Activated CD4-positive, alpha-beta memory T cell treated with anti-CD3 and anti-CD28 coated beads for 36 hours (primary cell): ENCODE measurements at places on chromosomes 12 and 14.

DNA sequence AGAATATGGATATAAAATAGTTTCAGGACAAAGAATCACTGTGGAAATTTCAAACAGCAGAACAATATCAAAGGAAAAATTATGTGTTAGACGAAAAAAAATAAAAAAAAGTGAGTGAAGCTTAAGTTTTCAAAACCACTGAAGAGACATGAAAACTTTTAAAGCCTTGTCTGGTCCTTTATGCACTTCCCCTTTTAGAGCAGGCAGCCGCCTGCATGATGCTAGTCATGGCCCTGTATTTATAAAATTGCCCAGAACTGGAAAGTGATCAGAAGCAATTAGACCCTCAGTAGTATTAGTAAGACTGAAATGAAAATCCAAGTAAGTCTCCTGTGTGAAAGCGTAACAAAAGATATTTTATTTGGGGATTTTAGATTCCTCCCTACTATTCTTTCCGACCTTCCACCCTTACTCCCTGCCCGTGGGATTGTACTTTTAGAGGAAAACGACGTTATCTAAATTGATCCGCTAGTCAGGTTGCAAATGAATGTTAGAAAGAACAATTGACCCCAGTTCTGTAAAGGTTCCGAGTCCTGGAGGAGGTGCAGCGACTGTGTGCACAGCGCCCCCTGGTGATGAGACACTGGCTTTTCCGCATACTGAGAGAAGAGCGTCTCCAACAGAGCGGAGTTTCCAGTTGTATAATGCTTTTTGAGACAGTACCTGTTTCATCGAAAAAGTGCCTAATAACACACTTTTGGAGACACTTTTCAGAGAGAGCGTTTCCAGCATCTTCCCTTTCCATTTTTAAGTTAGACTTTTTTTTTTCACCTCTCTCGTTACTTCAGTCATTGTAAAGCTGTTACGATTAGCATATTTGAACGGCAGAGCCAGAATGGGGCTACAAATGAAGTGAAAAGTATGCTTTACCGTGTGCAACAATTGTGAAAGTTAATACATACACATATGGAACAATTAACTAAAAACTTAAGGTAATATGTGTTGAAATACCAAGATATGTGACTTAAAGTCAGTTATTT, 12.4 kb downstream of the MGST1 start:
- peak; percentile 28 for DNase-seq

DNA sequence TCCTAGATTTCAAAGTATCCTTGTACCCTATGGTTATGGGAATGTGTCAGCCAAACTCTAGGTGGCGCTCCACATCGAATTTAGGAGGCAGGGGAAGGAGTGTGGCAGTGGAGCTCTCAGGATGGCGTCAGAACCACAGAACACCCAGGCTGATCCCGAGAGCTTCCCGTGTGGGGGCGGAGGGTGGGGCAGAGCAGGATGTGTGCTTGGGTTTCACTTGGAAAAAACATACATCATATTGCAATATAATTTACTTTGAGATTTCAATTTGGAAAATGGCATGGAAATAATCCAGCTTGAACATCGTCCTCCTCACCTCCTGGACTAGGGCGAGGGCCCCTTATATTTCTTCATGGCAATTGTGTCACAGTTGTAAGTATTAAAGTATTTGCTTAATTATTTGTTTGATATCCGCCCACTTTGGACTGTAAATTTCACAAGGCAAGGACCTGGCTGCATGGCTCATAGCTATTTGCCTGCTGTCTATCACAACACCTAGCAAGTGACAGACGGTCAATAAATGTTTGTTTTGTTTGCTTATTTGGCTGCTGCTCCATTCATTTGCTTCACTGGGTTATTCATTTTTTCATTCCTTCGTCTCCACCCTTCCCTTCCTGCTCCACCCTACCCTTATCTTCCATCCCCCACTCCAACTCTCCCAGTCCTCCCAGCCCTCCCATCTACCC, 221.5 kb upstream of the HMGA2 start:
- peak; percentile 56 for DNase-seq

DNA sequence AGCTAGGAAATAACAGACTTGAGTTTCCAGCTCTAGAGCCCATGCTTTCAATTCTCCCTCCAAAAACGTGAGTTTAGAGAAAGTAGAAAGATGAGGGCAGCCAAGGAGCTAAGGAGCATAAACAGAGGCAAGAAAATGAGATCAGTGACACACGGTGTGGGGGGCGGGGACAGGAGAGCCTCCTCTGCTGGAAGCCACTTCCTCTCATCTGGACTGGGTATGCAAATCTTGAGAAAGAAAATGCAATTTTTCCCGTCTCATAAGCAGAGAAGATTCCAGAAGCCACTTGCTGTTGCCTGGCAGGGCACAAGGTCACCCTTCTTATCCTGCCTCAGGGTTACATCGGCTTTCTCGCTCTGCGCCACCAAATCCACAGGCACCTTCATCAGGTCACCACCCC, 6.0 kb downstream of the OR10P1 start:
- DNase-seq, result peak; percentile 59

DNA sequence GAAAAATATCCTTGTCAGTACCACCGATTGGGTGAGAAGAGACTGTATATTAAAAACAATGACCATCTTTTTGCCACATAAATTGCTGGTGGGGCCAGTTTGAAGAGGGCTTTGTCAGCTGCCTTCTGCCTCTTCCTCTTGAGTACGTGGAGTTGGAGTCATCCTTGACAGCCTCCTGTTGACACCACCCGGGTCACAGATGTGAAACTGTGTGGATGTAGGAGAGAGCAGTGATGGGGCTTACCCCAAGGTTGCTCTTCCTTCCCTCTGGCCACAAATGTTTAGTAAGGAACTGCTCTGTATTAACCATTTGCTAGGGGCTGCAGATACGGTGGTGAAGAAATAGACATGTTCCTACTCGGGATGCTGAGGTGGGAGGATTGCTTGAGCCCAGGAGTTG, 12.2 kb downstream of the PTPN11 start:
- peak; percentile 58 for DNase-seq

DNA sequence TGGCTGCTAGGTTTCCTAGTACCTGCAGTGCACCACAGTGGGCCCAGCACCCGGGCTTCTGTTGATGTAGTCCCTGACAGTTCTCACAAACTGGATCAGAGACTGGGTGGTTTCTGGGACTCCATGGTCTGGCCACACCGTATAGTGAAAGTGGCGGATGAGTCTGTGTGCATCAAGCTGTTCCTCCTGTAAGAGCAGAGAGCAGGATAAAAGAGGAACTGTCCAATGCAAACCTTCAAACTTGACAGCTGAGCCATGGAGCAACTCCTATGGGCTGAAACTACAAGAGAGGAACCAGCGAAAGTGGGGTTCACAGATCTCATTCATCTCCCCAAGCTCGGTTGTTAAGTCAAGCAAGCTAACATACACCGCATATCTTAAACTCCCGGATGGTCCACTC, 102.8 kb downstream of the PTPRB start:
- DNase-seq, result no peak

- DNase-seq, result peak; percentile 32
Measured at GRCh38 chr12:6200256-6201212, at the start of gene CD9. Gene CD9, plus strand, starts transcription at chr12:6200400. Its CDS starts 100 bp downstream, at chr12:6200500.

DNA sequence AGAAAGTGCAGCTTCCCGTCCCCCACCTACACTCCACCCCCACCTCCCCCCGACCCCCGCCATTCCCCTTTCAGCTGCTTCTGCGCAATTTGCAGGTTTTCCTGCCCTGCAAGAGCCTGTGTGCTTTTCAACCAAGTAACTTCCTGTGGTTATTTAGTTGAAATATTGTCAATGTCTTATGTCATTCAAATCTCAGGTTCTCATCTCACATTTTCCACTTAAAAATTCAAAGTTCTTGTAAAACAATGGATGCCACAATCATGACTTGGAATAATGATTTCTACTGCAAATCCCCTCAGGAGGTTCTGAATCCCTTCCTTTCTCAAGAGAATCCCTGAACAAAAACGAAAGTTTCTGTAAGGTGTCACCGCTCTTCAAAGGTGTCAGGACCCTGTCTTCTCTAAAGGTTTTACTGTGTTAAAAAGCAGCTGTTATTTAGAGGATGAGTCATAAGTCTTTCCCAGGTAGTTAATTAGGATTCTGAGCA, 31.6 kb downstream of the WBP11 start:
- peak; percentile 45 for DNase-seq

DNA sequence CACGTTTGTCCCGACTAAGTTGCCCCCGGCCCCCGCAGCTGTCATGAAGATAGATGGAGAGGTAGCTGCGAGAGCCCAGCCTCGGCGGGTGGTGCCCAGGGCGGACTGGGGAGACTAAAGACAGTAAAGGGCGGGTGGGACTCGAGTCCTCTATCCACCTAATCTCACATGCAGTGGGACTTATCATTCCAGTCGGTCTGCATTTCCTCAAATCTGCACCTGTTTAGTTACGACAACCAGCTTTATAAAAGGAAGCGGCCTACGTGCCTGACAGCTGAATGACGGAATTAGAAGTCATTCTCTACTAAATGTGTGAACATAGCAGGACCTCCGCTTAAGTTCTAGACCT, 109.8 kb upstream of the EGLN3 start:
- no peak for DNase-seq

DNA sequence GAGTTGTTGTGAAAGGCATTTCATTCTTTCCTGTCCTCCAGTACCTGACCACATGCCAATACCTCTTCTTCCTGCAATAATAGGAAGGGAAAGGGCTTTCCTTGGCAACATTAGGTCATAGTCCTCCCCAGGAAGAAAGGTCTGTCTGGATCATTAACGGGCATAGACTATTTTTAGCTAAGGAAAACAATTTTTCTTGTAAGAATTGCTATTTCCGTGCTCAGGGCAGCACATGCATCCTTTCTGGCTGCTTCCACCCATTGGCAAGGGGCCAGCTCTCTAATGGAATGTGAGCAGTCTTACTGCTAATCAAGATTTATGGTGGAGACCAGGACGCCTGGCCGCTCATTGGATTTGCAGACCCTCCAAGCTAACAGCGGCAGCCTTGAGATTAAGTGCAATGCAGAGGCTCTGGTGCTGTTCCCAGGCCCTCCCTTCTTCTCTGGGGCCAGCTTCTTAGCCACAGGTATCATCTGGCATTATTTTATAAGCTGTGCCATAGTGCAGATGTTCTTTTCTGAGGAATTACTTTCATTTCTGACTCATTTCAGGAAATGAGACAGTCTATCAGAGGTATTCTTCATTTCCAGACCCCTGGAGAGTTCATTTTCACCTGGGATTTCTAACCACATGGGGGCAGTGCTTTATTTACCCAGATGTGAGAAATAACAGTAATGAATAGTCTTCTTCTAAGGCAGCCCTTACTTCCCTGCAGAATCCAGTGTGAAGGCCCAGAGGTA, 52.9 kb downstream of the ANO6 start:
- DNase-seq, result no peak

DNA sequence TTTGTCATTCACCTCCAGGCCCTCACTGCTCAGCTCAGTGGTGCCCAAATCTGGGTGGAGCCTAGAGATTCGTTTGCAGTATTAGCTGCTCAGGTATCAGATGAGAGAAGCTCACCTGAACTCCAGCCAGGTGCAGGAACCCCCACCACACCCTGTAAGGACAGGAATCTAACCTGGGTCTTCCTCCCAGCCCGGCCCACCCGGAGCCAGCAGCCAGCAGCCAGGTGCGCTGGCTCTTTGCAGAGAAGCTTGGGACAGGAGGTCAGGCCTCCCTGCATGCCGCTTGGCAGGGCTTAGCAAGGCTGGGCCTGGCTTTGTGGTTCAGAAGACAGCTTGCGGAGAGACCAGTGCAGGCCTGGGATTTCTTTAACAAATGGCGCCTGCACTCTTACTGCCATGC, 125.6 kb upstream of the MYL2 start:
- no peak for DNase-seq

GRCh38 chr12:129115558-129115957, 262.3 kb downstream of the GLT1D1 start:
- DNase-seq, result no peak
